ENCODE measurements at places on chromosomes 5 and 9.

- DNase-seq, result no peak
Measured at GRCh38 chr5:34028349-34028748, 14.7 kb downstream of the C1QTNF3 start.

- DNase-seq, result peak; percentile 16
Measured at GRCh38 chr9:107635101-107635802, 145.7 kb upstream of the KLF4 start.

DNA sequence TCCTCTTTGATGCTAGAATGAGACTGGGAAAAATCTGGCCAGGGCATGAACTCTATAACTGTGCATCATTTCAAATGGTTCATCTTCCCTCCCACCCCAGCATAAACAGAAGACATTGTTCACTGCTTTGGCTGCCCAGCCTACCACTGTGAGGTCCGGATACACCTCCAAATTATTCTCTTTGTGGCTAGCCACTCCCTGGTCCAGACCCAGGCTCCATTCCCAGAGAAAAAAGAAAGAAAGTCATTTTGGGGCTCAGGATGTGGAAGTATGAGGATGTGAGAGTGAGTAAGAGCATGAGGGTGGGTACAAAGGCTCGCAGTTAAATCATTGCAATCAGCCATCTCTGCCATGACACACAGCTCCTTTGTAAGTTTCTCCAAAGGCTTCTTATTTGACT is 559.2 kb downstream of the PSAT1 start:
- no peak for DNase-seq

DNA sequence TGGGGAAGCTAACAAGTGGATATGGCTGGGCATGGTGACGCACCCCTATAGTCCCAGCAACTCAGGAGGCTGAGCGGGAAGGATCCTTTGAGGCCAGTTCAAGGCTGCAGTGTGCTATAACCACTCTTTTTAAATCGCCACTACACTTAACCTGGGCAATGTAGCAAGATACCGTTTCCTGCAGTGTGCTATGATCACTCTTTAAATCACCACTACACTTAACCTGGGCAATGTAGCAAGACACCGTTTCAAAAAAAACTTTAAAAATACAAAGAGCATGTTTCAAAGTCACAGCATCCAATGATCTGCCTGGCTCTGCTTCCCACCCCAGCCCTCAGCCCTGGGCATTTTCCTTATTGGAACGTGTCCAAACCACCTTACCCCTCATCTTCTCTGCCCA is 14.5 kb downstream of the GRHPR start:
- DNase-seq, result no peak

DNA sequence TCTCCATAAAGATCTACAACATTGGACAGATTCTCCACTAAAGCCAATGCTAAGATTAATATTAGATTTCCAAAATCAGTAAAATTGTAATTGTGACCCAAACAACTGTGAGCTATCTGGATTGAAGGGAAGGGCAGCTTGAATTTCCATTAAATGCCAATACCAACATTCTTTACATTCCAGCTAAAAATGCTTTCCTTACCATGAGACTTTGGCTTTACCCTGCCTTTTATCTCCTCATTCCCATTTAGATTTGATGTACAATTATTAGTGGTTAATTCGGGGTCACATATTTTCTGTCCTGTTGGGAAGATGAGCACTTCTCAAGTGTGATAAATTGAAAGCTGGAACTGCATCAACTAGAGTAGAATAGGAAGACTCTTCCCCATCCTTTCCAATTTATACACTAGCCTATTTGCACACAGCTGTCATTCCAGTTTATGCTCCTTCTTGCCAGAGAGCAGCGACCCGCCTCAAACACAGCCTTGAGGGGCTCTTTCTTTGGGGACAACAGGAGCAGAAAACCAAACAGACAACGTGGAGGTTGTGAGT is 33.1 kb upstream of the MYOT start:
- DNase-seq, result no peak

Data from C1 segment of cervical spinal cord (tissue), 14 donors.